NK-92 treated with Interleukin-12 subunit alpha and Interleukin-12 subunit beta, amount 100 ng/mL, for 24 hours (cell line): ENCODE measurements at places on chromosomes 2 and 18.

DNA sequence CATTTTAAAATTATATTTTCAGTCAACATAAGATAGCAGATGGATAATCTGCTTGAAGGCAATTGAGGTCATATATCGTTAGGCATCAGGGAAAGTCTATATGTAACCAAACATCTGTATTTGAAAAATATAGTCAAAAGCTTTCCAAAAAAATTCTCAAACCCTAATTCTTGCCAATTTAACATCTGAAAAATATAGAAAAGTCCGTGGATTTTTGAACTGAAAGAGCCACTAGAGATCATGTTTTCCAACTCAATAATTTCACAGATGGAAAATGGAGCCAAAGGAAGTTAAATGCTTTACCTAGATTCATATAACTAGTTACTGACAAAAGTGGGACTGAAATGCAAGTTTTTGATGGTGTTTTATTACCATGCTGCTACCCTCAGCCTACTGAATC, 185.1 kb upstream of the ZNF804A start:
- no peak for DNase-seq

DNA sequence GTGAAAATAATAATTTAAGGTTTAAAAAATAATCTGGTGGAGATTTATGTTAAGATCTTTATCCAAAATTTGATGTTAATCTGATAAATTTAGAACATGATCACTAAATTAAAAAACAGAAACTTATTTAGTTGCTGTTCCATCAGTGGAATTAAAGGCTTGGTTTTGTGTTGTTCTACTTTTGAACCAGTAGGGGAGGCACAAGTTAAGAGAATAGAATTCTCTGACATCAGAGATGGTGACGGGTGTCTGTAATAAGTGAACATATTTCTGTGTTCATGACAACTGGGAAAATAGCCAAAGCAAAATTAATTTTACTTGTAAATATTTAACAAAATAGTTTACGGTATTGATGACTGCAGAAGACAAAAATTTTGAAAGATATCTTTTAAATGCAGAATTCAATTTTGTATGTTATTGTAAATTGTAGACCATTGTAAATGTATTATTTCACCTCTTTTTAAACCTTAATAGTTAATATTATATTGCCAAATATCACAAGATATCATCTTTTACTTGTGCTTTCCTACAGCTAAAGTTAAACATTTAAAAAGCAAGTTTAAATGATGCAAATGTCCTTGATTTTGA, 106.0 kb downstream of the UBR3 start:
- DNase-seq, result no peak

DNA sequence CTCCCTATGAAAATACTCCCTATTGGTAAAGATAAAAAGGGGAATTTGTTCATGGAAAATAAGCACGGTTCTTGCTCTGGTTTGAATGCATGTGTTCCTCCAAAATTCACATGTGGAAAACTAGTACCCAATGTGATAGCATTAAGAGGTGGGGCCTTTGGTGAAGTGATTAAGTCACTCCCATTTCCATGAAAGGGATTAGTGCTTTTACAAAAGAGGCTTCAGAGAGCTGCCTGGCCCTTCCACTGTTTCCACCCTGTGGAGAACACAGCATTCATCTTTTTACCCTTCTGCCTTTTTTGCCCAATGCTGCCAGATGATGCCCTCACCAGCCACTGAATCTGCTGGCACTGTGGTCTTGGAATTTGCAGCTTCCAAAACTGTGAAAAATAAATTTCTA, 666.8 kb downstream of the ARHGAP15 start:
- no peak for DNase-seq

- DNase-seq, result no peak
Measured at GRCh38 chr18:24232800-24233199, 93.9 kb downstream of the CABYR start.

DNA sequence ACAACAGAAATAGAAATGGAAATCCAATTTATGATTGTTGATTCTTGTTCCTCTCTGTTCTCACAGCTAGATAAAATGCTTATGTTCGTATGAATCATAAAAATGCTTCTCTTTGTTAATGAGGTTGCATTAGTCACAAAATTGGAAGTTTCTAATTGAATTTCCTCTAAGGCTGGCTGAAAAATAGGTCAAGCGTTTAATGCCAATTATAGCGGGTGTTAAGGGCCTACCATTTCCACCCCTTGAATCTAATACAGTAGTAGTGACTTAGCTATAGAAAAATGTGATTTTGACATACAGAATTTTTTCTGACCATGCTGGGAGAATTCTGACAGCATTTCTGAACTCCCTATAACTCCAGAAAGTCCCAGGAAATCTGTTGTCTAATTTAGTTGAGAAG, 107.1 kb downstream of the TTN start:
- no peak for DNase-seq

GRCh38 chr18:77131652-77132368, 773 bp downstream of the MBP start:
- peak; percentile 58 for DNase-seq

DNA sequence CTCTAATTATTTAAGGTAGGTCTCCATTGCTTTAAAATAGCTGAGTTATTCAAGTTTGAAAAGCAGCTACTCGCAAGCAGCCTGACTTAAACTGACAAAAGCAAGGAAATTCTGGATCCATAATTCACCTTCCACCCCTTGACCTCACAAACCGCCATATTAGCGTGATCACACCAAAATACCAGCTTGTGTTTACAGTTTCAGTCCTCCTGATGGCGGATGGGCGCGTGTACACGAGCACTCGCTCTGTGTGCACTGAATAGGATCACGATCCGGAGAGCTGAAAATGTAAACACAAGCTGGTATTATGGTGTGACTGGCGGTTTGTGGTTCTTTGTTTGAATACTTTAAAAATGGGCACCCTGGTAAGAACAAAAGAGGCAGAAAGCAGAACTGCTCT, 42.4 kb upstream of the PSMD14 start:
- no peak for DNase-seq

- DNase-seq, result no peak
Measured at GRCh38 chr18:74937291-74937690, 271.6 kb downstream of the PTGR3 start.

DNA sequence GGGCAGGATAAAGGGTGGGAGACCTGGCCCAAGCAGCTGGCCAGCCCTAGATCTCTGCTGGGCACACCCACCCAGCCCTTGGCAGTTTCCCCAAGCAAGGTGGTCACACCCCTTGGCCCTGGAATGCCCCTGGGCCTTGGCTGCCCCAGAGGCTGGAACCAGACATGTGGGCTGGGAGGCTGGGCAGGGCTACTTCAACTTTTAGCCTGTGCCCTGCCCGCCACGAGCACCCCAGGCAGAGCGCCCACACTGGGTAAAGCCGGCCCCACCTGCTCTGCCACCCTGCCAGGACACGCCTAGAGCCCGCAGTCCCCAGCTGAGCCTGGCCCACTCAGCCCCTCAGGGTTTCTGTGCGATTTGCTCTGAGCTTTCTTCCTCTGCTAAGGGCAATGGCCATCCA, 119.7 kb upstream of the SMAD2 start:
- no peak for DNase-seq

DNA sequence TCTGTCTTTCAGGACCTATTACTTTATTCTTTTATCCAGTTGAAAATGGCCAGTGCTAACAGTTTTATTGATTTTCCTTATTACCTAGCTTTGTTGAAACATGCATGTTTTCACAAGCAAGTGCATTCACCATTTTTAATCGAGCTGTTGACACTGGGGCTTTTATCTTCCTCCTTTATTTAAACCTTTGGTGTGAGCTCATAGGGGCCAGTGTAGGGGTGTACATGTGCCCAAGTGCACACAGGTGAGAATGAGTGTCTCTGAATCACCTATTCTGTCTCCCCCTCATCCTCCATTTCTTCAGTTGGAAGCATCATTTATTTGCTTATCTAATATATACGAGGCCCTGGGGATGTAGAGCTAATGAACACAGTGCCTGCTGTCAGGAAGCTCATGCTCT, 199.1 kb downstream of the PRKCE start:
- no peak for DNase-seq

GRCh38 chr2:52955079-52955478, 812.5 kb upstream of the CHAC2 start:
- DNase-seq, result no peak

- DNase-seq, result no peak
Measured at GRCh38 chr18:58929206-58929605, 64.5 kb downstream of the ZNF532 start.

DNA sequence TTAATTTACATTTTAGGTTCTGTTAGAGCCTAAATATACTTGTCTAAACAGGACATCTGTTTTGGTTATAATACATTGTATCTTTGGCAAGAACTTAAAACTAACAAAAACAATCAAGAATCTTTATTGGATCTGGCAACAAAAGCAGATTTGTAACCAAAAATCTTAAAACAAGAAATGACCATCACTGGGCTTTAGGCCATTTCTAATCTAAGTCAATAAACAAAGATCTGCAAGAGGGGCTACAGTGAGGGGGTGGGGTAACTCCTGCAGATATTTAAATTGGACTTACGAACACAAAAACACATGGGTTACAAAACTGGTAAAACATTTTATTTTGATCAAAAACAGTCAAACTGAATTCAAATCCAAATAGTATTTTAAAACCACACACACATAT, 77.3 kb downstream of the SRBD1 start:
- DNase-seq, result no peak

GRCh38 chr2:213723707-213724106, 439.4 kb downstream of the SPAG16 start:
- no peak for DNase-seq

GRCh38 chr2:73074110-73075069, 2.9 kb upstream of the SFXN5 start:
- no peak for DNase-seq

DNA sequence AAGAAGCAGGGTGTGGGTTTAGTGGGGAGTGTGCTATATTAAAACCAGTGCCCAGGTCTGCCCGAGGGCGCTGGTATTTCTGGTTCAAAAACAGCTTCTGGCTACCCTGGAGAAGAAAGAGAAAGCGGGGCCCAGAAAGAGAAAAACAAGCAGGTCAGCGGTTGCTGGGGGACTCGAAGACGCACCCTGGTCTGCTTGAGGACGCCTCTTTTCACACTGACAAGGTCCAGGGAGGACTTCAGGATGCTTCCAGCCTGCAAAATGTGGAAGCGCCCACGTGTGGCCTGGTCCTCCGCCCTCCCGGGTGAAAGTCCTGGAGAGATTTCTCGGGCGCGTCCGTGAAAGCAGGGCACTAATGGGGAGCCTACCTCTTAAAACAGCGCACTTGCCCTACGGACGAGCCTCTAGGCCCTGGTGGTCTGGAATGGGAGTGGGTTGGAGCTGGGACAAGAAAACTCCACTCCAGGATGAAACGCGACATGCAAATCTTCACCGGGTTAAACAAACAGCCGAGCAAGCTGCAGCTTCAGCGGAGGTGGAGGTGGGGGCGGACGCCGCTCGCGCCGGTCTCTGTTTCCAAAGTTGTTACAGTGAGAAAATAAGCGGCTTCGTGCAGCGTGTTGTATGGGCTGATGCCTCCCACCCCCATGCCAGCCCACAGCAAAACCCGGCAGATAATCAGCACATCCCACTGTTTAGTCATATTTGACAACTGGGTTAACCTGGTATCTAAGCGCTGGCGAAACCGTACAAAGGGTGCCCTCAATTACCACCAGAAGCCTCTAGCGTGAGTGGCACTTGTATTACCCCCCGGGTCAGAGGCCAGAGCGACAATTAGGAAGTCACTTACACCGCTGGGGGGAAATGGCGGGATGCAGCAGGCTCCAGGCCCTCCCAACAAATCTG, 1.1 kb upstream of the SP9 start:
- no peak for DNase-seq

DNA sequence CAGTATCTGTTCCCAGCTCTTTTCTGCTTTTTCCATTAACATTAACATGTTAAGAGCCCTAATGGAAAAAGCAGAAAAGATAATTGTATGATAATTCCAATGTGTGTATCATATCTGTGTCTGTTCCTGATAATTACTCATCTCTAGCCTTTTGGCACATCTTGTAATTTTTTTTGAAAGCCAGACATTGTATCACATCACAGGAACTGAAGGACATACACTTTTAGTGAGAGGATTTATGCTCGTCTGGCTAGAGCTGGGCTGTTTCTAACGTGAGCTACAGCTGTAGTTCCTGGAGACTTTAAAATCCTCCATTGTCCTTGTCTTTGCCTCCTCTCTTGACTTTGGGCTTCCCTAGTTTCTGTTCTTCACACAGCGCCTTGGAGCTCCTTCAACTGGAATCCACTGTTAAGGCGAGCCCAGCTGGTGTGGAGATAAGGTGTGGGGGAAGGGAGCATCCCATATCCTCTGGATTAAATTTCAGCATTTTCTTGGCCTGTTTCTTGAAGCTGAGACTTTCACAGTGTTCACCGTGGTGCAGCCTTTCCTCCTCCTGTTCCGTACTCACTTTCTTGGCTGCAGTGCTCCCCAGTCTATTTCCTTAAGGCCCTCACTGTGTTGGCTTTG, 211.5 kb downstream of the GALR1 start:
- DNase-seq, result no peak

DNA sequence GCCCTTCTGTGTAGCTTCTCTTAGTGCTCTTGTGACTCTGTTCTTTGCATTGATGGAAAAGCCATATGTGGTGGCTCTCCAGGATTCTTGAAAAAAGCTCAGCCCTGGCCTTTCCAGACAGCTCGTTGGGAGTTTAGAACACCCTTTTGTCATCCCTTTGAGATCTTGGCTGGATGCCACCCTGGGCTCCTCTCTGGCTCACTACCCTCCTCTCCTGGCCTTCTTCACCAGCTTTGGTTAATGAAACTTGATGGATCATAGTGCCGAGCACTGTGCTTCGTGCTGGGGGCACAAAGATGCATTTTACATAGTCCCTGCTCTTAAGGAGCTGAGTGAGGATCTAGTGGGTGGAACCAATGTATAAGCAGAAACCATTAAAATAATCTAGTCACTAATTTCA, 15.6 kb upstream of the FHOD3 start:
- no peak for DNase-seq

DNA sequence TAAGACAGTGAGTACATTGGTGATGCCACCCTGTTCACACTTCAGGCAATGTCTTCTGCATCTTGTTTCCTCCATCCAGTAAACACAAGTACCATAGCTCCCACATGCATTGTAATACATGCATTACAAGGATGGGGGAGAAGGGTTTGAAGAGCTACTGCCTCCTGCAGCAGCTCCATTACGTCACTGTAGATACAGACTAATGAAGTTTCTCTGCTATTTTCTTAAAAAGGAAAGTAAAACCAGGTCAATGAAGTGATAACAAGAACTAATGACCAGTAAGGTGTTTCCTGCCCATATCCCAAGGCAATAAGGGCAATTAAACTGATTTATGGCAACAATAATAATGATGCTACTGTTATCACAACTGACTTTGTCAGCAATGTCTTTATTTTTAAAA, 18.2 kb upstream of the BBS5 start:
- no peak for DNase-seq

GRCh38 chr2:154637456-154637855, 61.0 kb upstream of the KCNJ3 start:
- DNase-seq, result no peak
